ENCODE measurements at places on chromosomes 5 and 9. TPM values are rescaled to one million over a fixed set of nuclear protein-coding genes. Genes with fewer than 3 reads are reported as not detected.
A peak's percentile ranks its signal among the peaks of the same experiment; 100 is the strongest.

LCN1 gene
- not detected for total RNA-seq

ZNF483 gene
- 10.1 TPM for total RNA-seq

GRCh38 chr5:11527652-11528349, 376.4 kb downstream of the CTNND2 start:
- no peak for DNase-seq

DNA sequence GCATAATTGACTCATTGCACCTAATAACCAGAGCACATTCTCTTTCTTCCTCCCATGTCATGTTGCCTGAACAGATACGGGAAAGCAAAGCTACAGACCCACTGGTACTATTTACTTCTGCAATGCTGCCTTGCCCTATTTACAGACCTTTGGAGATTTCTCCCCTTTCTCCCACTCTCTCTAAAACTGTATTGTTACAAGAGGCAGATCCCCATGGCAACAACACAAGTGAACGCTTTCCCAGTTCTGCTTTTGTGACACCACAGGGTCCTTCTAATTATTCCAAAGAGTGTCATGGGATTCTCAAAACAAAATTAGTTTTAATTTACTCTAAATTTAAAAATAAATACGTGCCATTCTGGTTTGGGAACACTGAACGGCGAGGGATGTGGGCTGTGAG, 104.7 kb downstream of the KCTD16 start:
- no peak for DNase-seq

- DNase-seq = no peak
Observed at GRCh38 chr5:35454011-35454525, 163.6 kb upstream of the SPEF2 start.

GABRG2 gene
- not detected for total RNA-seq

CAMK2A gene
- 0.20 TPM for total RNA-seq

DNA sequence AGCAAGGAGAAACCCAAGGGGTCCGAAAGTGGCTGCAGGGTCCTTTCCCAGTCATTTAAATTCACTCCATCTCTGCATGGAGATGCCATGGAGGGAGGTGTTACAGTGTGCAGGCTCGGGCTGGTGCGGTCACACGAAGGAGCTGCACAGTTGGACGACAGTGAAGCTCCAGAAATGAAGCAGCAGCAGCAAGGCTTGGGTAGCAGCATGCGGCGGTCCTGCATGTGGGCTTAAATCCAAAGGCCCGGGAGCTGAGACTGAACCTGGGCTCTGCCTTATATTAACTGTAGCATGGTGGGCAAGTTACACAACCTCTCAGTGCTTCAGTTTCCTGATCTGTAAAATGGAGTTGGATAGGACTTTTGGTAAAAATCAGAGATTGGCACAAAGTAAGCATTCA, 51.4 kb downstream of the APBA1 start:
- no peak for DNase-seq

DNA sequence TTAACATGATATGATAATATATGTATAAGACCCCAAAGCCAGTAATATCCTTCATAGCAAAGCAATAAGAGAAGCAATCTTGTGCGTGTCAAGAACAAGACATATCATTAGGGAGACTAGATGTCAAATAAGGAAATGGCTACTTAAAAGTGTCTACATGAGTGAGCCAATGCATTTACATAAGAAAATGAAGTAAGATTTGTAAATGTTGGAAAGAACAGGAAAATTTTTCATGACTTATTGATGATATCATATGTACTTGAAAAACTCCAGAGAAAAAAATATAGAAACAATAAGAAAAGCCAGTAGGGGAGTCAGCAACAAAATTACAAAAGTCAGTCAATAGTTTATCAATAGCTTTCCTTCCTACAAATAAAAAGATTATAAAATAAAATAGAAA, 13.8 kb upstream of the MCTP1 start:
- DNase-seq = no peak

ZBED3 gene
- total RNA-seq = 5.7 TPM

PCDHA1 gene
- not detected for total RNA-seq

DNA sequence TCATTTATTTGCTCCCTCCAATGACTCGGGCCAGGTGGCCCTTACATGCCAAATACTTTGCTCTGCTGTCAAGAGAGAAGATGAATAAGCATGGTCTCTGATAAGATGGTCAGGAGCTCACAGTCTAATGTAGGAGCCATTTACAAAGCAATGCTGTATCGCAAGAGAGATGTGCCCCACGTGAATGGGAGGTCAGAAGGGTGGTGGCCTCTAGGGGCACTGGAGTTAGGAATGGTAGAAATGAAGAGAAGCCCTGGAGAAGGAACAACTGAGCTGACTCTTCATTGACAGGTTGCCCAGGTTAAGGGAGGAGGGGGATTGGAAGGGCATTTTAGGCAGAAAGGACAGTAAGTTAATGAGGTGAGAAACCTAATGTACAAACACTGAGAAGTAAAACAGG, 286.5 kb downstream of the KCTD16 start:
- DNase-seq = no peak

- DNase-seq = no peak
Observed at GRCh38 chr5:87722286-87722685, 309.6 kb upstream of the CCNH start.

- DNase-seq = no peak
Observed at GRCh38 chr9:372128-372527, 157.5 kb downstream of the DOCK8 start.

SLC36A3 gene
- total RNA-seq = not detected

DNA sequence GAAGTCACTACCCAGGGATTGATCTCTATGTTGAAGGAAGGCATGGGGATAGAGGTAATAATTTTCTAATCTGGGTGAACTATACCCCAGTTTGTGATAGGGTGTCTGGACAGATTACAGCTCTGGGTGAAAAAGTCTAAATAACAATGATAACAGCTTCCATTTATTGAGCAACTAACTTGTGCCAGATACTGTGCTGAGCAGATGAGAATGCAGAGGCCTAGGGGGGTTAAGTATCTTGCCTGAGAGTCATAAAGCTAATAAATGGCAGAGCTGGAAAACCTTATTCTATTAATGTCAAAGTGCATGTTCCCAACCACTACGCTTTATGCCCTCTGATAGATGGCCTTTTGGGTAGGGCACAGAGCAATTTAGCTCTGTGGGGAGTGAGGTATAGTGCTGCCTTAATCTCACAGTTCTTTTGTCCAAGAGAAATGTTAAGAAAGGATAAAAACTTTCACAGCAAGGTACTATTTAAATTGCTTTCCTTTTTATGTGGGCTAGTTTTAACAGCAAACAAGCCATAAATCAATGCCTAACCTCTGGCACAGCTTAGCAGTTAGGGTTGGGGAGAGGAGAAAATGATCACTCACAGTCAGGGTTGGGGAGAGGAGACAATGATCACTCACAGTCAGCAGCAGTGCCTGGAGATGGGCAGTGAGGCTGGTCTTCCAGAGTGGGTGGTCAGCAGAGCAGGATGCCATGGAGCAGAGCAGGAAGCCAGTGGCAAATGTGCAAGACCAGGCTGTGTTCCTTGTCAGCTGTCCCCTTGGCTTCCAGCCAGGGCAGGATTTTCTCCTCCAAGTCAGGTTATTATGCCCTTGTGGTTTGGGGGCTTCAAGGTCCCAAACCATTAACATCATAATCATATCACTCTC, 187.0 kb downstream of the CARTPT start:
- no peak for DNase-seq

DNA sequence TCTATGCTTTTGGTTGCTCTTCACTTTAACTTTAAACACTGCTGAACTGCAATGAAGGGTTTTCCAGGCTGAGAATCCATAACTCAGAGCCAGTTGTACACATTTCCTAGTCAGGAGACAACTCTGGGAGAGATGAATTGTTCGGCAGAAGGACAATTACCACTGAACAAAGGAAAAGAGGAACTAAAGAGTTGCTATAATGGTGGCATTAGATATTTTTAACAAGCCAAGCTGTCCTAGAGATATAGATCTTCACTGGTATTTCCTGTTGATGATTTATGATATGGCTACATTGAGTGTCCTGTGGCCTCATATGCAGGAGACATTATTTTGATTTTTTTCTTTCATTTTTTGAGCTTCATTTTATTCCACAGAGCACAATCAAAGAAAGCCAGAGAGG, 219.1 kb upstream of the PCSK5 start:
- DNase-seq = no peak

LRRC19 gene
- total RNA-seq = not detected

ENHO gene
- 22.1 TPM for total RNA-seq

DNA sequence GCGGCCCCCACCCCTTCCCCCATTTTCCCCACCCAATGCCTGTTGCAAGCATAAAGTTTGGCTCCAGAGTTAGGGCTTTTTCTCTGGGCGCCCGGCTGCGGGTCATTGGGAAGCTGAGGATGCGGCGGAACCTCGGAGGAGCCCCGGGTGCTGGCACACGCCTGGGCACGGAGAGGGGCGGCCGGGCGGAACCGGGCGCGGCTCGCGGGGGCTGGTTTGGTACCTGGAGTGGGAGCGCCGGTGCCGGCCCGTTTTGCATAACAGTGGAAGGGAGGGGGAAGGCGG, 1.2 kb downstream of the PPARGC1B start:
- DNase-seq = no peak

DNA sequence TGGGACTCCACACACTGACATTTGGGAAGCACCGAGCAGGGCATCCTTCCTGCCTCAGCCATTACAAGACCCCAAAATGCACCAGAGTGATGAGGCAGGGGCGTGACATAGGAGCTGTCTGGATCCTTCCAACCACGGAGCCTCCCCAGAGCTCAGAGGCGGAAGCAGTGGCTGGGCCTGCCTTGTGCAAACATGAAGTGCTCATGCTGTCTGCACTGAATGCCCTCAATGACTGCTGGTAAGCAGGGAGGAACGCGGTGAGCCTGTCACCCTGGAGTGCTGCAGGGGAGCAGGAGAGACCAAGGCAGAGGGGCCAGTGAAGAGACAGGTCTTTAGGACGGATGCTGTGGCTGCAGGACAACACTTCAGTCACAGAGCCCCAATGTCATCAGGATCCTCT, 60.2 kb upstream of the HRH2 start:
- no peak for DNase-seq

DNA sequence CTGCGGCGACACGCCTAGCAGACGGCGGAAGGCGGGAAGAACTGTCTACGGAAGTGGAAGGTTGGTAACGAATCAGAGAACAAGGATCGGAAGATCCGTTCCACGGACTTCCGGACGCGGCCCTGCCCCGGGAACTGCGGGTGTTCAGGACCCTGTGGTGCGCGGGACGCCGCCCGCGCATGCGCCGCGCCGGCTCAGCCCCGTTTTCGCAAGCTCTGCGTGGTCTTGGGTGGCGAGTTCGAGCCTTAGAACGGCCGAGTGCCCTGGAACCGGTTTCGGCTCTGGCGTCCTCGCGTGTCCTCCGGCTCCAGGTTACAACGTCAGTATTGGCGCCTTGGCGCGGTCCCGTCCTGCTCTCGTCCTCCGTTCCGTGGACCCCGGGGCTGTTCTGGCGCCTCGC, 515 bp upstream of the RNU6ATAC start:
- DNase-seq = no peak

- no peak for DNase-seq
Observed at GRCh38 chr9:6887051-6887450, 129.3 kb downstream of the KDM4C start.

FBP2 gene
- total RNA-seq = not detected

DNA sequence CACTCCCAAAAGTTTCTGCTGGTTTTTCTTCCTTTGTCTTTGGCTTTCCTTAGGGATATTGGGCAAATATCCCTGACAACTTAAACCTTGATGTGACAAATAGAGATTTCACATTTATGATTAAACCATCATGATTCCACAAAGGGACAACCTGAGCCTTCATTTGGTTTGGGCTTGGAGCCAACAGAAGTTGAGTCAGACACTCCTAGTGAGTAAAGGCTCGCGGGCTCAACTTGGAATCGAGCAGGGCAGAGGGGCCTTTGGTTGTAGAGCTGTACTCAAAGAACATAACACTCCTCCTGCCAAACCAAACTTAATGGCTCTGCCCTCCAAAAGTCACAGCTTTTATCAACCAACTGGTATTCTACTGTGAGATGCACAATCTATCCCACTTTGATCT, 290.2 kb upstream of the MAP3K1 start:
- DNase-seq = no peak

GRCh38 chr5:106610041-106610440, 1060.7 kb downstream of the EFNA5 start:
- no peak for DNase-seq

DNA sequence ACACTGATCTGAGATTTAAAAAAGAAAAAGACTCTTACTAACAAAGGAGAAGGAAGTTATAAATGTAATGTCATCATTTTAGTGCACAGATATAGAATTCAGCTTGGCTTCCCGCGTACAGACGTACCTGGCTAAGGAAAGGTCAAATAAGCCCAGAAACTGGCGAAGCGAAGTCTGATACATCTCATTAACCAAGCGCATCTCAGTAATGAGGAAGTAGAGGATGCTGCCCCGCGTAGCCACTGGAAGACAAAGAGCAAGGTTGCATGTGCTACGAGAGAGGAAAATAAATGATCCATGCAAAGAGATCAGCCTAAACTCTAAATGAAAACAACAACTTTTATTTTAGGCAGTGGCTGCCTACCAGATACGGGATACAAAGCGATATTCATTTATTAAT, 208.8 kb downstream of the DNAH5 start:
- DNase-seq = no peak

AFAP1L1 gene
- 90.2 TPM for total RNA-seq

LECT2 gene
- not detected for total RNA-seq

- no peak for DNase-seq
Observed at GRCh38 chr5:108720391-108720790, 27.3 kb upstream of the FER start.

GRCh38 chr5:111697215-111697614, 59.8 kb downstream of the NREP start:
- DNase-seq = peak; percentile 21

DNA sequence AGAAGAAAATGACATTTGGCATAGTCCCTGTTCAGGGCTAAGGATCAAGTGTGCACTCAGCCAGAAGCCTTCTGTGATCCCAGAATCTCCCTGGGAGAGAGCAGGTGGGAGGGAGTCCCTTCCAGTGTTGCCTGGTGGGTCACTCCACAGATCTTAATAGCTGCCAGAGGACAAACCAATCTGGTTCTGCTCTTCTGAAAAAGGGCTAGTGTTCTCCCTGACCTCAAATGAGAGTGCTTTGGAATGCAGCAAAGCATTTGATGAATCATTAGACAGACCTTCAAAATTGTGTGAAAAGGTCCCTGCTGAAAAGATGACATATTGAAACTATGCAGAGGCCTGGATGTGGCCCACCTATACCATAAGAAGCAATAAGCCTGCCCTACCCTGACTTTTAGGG, 339.7 kb downstream of the TMEM232 start:
- no peak for DNase-seq

PLAC8L1 gene
- total RNA-seq = not detected

LCN12 gene
- 5.4 TPM for total RNA-seq

- DNase-seq = no peak
Observed at GRCh38 chr5:178155065-178155464, 1.4 kb upstream of the NHP2 start.

DNA sequence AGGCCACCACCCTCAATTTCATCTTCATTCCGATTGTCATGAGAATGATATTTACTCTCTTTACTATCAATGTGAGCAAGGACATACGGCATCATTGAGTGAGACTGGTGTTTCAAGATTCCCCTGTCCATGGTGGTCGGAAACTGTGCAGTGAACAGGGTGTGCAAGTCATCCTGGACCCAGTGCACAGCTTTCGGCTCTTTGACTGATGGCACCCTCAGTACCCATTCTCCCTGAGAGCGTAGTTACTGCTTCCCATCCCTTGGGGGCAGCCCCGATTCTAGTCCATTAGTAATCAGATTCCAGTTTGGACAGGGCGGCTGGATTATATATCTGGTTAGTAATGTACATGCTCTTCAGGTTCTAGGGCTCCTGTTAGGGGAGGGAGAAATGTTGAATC, 61.7 kb upstream of the SUB1 start:
- DNase-seq = no peak
